ENCODE measurements at places on chromosomes 7 and 10.

- DNase-seq, result no peak
Measured at GRCh38 chr7:17384400-17384799, 85.9 kb downstream of the AHR start.

DNA sequence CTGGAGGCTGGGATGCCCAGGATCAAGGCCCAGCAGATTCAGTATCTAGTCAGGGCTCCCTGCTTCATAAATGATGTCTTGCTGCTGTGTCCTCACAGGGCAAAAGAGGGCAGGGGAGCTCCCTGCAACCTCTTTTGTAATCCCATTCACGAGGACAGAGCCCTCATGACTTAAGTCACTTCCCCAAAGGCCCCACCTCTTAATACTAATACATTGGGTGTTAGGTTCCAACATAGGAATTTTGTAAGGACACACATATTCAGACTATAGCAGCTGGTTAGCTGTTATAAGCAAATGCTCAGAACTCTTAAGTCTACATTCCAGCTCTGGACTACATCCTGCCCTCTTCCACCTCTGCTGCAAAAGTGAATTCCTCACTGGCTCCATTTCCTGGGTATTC lies 63.0 kb downstream of the VOPP1 start:
- DNase-seq, result no peak

GRCh38 chr10:14839305-14839695 lies 1.2 kb downstream of the HSPA14 start:
- no peak for DNase-seq

- DNase-seq, result no peak
Measured at GRCh38 chr7:47506382-47507339, 75.2 kb downstream of the TNS3 start.

- no peak for DNase-seq
Measured at GRCh38 chr10:3465406-3465891, 292.9 kb upstream of the PITRM1 start.

GRCh38 chr7:46383605-46384004 lies 462.5 kb upstream of the IGFBP3 start:
- DNase-seq, result no peak

DNA sequence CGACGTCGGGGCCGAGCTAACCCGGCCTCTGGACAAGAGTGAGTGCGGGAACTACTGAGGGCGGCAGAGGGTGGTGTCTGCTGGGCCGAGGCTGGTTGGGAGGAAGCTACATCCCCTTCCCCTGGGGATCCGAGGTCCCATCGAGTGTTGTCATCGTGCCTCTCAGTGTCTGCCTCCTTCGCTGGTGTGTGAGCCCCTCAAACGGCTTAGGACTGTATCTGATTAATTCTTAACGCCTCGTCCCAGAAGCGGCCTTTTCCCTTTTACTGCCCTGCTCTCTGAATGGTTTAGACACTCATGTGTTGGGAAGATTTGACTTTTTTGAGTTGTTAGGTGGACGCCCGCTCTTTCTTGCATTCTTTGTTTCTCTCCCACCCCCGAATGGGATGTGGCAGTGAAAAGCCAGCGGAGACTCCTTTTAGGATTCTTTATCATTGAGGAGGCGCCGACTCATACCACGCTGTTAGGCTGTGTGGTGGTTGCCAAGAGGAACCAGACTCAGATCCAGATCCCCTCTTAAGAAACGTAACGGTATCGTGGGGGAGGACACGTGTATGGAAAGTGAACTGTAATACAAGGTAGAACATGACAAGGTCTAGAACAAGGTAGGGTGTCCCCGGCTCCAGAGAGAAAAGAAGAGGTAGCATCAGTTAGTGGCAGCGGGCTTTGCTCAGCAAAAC lies 631 bp downstream of the SUPV3L1 start:
- no peak for DNase-seq

DNA sequence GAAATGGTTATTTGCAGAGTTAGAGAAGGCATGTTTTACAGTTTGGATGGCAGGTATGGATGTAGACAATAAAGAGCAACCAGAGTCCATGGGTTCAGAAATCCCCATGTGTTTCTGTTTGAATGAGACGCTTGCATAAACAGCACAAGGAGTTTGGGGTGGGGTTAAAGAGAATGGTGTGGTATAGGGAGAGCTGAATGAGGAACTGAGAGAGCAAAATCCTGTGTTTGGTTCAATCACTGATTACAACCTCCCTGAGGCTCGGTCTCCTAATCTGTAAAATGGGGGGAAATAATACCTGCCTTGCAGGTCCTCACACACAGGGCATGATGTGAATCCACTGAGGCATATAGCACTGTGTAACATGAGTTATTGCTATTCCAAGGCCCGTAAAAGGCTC lies 23.7 kb downstream of the CAV1 start:
- DNase-seq, result no peak

- no peak for DNase-seq
Measured at GRCh38 chr10:76133597-76134255, 702.3 kb downstream of the LRMDA start.

DNA sequence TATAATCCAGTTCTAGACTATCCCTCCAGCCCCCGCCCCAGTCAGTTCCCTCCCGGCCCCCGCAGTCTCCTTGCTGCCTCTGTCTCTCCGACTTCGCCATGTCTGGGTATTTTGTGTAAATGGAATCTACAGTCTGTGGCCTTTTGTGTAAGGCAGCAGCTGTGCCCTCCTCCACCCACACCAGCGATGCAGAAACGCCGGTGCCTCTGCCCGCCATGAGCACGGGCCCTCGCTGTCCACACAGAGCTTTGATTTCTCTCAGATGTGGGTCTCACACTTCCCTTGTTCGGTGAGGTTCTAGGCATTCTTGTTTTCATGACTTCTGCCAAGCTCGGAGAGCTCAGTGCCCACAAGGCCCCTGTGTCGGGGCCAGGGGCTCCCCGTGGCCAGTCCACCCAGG lies 37.8 kb downstream of the NKX6-2 start:
- DNase-seq, result no peak

DNA sequence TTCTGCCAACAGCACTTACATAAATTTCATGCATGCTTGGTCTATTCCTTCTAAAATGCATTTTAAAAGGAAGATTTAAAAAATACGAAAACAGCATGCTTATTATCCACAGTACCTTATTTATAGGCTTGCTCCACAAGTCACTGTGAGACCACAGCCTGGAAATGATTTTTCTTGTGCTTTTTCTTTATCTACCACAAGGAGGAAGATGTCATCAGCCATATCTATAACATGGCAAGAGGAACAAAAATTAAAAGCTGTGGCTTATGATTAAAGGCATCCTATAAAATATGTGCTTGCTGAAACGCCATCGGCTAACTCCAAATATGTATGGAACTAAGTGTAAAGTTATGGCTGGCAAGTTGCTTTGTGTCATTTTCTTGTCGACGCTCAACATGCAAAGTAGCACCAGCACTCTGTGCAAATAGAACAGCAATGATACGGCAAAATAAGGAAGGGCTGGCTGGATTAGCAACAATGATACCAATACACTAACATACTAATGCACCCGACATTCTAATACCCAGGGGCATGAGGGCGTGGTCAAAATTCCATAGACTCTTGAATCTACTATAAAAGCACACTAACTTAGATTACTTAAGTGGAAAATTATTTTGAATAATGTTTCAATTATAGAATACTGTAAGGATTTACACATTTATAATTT lies 41.2 kb upstream of the AKR1E2 start:
- no peak for DNase-seq

DNA sequence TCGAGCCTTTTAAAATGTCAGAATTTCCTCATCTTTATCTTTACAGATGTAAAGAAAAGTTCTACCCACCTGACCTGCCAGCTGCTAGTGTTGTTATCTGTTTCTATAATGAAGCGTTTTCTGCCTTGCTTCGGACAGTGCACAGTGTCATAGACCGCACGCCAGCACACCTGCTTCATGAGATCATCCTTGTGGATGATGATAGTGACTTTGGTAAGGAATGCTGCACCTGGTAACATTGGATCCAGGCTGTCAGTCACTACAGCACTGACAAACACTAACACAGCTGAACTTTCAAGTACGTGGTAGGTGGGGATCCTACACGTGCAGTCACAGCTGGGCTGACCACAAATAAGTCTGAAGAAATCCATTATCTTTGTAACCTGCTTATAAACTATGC lies 77.6 kb downstream of the GALNT11 start:
- DNase-seq, result no peak

DNA sequence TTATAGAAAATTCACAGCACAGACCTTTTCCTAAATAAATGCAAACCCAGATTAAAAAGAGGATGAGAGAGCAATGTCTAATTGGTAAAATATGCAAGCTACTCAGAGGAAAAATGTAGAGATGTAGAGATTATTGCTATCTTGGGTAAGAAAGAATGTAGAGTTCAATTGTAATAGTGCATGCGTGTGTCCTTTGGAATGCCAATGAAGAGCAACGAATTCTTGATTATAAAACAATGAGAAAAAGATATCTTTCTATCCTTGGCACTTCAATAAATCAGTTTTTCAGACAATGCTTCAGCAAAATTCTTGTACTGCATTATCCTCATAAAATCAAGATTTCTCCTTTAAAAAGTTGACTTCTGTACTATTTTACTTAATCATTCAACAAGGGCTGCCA lies 50.9 kb downstream of the SEMA3D start:
- no peak for DNase-seq

GRCh38 chr10:49457686-49458085 lies 61.8 kb upstream of the DRGX start:
- no peak for DNase-seq

GRCh38 chr10:85149766-85150165 lies 821.4 kb downstream of the CCSER2 start:
- DNase-seq, result no peak

DNA sequence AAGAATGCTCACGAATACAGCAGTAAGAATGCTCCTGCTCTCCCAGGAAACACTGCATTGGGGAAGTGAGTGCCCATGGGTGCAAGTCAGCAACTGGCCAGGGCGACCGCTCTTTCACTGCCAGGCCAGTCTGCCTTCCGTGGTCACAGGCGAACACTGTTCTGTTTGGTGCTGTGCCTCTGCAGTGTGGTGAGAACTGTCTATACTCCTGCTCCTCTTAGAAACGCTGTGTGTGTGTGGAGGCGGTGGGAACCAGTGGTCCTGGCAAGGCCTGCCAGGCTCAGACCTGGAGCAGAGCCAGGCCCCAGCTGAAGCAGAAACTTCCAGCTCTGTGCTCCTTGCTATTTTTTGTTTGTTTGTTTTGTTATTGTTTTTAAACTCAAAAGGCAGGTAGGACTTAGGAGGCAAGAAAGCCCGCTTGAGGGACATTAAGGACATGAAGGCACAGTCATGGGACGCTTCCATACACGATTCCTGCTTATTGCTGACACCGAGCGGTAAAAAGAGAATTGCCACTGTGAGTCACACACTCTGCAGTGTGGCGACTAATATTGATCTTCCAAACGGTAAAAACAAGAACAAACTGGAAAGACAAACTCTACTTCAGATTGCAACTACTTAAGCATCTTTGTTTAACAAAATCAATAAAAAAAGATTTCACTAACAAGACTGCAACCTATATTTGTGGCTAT lies 430.8 kb downstream of the DNAJB6 start:
- DNase-seq, result no peak

GRCh38 chr10:103013416-103013815 lies 95.3 kb downstream of the CNNM2 start:
- no peak for DNase-seq

GRCh38 chr10:131272897-131273451 lies 38.5 kb downstream of the TCERG1L start:
- DNase-seq, result no peak

GRCh38 chr10:127797339-127797738 lies 60.4 kb downstream of the FOXI2 start:
- no peak for DNase-seq

- DNase-seq, result no peak
Measured at GRCh38 chr7:103937680-103938079, 51.8 kb downstream of the RELN start.

GRCh38 chr7:29017713-29018112 lies 59.6 kb upstream of the TRIL start:
- no peak for DNase-seq

GRCh38 chr10:26746061-26746460 lies 48.6 kb downstream of the PDSS1 start:
- no peak for DNase-seq

GRCh38 chr10:121880895-121881294 lies 46.9 kb downstream of the ATE1 start:
- no peak for DNase-seq

DNA sequence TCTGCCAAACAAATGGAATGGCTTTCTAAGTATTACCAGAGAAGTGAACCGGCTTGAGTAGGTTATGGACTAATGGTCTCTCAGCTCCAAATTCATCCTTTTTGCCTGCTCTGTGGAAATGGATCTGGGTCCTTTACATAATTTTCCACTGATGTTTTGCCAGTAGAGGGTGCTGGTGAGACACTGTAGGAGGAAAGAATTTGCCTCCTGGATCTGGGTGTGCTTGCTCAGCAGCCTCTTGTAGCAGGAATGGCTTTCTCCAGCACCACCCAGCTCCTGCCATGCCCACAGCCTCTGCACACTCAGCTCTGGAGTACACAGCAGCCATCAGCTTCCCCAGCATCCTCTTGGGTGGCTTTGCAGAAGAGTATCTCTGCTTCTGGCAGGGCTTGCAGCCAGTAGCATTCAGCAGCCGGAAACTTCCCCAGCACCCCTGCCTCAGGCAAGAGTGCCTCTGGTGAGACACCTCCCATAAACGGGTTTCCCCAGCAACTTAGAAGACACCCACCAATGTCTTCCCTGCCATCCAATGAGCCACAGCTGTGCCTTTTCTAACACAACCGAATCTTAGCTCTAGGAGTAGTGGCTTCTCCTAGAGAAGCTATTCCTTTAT lies 235.0 kb upstream of the PLPP4 start:
- DNase-seq, result no peak

GRCh38 chr7:6022707-6023106 lies 8.5 kb upstream of the ANKRD61 start:
- DNase-seq, result no peak

- DNase-seq, result no peak
Measured at GRCh38 chr10:26516540-26517101, 78.5 kb downstream of the APBB1IP start.

DNA sequence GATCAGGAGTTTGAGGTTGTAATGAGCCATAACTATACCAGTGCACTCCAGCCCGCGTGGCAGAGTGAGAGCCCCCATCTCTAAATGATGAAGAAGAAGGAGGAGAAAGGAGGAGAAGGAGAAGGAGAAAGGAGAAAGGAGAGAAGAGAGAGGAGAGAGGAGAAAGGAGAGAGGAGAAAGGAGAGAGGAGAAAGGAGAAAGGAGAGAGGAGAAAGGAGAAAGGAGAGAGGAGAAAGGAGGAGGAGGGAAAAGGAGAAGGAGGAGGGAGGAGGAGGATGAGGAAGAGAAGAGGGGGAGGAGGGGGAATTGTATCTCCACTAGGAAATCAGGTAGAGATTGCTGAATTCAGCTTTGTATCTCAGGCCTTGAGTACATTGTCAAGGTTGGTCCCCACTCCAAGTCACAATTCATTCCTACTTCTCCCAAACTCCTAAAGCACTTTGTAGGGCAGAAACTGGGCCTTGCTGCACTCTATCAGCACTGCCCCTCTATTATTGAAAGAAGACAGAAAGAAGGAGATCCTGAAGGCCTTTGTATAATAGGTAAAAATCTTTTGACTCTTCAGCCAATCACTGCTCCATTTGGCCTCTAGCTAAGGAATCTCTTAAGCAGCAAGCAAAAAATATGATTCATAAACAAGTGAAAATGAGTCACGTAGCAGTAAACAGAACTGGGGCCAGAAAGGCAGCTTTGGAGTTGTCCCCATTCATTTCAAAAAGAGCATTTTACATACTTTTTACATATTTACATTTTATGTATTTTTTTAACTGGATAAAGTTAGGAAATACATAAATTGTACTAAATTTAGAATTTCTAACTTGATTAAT lies 178.0 kb downstream of the IMMP2L start:
- no peak for DNase-seq

- no peak for DNase-seq
Measured at GRCh38 chr7:41459183-41459582, 243.7 kb downstream of the INHBA start.

All from stimulated activated CD8-positive, alpha-beta memory T cell treated with anti-CD3 and anti-CD28 coated beads, Interleukin-4, amount 100 ng/mL, for 1 hour (primary cell).